ENCODE measurements at places on chromosomes 11 and 22.

DNA sequence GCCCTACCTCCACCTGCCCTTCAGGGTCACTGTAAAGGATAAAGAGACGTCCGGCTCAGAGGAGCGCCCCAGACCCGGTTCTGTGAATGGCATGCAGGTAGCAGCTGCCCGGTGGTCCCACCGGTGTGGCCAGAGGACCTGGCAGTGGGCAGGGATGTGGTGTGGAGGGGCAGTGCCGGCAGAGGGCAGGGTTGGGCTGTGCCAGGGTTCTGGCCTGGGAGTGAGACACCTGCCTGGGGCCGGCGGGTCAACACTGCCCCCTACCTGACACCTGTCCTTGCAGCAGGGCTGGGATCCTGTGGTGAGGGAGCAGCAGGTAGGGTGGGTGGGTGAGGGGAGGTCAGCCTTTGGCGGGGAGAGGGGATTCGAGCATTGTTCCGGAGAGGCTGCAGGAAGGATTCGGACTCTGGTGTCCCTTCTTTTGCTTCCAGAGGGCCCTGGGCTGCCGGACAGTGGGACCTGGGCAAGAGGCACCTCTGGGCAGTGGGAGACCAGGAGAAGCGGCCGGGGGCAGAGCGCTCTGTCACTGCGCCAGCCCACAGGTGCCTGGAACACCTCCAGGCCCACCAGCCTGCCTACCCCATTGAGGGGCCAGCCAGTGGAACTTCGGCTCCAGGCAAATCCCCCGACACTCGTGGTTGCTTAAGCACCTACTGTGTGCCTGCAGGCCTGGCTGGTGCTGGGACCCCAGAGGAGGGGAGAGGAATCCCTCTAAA, 1.6 kb upstream of the PHLDA2 start:
- DNase-seq = no peak

DNA sequence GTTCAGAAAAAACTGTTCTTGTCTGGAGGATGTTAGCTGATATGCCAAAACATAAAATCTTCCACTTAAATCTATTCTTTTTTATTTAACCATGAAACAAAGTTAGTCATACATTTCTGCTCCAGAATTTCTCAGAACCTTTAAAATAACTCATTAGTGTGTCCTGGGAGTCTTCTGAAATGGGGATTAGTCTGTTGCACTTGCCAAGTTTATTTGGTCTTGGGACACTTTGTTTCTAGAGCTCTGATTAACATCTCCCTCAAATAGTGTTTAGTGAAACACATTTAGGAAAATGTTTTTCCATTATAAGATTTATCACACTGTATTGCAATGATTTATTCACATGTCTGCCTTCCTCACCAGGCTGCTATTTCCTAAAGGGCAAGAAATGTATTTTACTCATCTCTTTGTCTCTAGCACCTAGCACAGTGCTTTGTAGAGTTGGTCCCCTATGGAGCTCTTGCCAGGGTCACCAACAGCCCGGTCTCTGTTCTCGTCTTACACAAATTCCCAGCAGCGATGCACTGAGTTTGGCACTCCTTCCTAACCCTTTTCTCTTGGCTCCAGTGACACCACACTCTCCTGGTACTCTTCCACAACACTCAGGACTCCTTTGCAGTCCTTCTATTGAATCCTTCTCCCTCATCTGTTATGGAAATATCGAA, 189.2 kb downstream of the CSNK2A3 start:
- no peak for DNase-seq

DNA sequence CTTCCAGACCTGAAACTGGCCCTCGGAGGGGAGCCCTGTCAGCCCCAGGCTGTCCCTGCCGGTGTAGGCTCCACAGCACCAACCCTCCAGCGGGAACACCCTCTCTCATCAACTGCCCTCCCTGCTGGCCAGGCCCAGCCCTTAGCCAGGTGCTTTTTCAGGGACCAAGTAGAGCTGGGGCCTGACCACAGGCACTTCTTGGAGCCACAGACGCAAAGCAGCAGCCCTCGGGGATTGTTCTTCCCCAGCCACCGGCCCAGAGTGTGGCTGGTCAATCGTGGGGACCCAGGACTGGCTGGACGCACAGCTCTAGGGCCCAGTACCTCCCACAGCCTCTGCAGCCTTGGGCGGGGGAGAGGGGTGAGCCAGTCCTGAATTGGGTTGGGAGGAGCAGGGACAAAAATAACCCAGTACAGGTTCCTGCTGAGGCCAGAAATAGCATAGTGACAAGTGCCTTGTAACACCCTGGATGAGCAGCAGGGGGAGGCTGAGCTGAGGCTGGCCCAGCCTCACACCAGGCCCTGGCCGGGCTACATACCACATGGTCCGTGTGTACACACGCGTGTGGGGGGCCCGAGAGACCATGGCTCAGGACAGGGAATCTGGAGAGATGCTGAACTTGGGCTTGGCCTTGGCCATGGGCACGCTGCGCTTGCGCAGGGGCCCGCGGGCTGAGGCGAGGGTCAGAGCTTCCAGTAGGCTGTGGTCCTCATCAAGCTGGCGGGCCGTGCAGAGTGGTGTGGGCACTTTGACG, 2.0 kb downstream of the KCNJ11 start:
- no peak for DNase-seq

- DNase-seq = no peak
These were observed 87.1 kb upstream of the LDLRAD3 start for GRCh38 chr11:35856756-35857155.

- no peak for DNase-seq
These were observed 180.4 kb upstream of the B3GAT1 start for GRCh38 chr11:134592391-134592990.

GRCh38 chr11:2217211-2218030, 45.8 kb upstream of the TH start:
- DNase-seq = no peak

GRCh38 chr22:24146791-24147353, 34.4 kb upstream of the SUSD2 start:
- DNase-seq = no peak

GRCh38 chr11:2559527-2560311, 114.9 kb downstream of the KCNQ1 start:
- no peak for DNase-seq

DNA sequence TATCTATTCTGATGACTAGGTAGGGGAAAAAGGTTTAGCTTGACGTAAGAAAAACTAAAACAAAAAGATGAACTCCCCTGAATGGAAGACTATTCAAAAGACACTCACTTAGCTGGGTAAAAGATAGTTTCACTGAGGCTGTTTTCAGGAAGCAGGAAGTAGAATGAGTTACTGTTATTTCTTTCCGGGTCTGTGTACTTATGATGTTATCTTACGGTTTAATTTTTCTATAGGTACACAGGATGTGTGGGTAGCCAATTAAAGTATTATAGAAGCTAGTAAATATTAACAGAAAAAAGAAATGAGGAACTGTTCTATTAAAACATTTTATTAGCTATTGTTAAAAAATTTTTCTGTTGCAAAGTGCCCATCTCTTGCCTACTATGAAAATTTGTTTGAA, 45.8 kb upstream of the MMP7 start:
- DNase-seq = no peak

DNA sequence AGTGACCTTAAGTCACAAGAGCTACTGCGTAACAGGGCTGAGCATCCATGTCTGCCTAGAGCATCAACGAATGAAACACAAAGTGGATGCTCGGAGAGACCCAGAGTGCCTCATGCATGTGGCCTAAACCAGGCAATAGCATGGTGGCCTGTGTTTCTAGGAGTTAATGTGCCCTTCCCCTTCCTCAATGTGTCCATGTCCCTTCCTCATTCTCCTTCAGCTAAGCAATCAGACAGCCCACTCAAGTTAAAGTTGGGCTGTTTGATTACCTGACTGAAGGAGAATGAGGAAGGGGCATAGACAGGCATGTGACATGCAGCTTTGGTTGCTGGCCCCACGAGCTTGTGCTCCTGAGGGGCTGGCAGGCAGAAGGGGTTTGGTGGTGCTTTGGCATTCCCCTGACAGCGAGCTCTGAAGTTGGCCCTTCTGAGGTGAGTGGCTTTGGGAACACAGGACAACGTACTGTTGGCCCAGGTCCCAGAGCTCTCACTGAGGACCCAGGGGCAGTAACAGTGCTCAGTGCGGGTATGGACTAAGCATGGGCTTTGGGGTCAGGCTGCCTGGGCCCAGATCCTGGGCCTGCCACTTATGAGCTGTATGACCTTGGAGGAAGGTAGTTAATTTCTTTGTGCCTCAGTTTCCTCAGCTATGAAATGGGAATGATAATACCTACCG, 46.7 kb downstream of the IRAG1 start:
- no peak for DNase-seq

DNA sequence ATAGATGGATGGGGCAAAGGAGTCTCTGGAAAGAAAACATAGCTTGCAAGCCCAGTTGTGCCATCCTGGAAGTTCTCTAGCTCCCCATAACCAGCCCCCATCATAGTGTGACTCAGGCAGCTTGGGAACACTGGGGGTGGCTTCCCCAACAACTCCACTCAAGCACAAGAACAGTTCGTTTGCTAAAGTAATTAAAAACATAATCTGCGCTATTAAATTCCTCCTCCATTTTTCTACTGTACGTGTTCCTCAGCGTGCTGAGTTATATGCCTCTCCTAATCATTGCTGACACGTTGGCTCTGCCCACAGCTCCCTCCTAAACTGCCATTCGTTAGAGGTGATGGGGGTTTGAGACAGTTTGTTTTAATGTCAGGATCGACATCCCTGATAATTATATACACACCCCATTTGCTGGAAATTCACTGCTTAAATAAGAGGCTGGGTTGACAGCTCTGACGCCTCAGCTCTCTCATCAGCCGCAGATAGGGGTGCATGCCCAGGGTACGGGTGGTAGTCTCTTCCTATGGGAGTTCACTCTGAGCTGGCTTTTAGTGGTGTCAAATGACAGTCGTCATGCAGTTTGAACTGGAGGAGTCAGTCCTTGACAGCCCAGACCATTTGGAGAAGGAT, 59.5 kb upstream of the SEZ6L start:
- no peak for DNase-seq

- no peak for DNase-seq
These were observed 428.5 kb downstream of the SOX6 start for GRCh38 chr11:15927864-15928217.

DNA sequence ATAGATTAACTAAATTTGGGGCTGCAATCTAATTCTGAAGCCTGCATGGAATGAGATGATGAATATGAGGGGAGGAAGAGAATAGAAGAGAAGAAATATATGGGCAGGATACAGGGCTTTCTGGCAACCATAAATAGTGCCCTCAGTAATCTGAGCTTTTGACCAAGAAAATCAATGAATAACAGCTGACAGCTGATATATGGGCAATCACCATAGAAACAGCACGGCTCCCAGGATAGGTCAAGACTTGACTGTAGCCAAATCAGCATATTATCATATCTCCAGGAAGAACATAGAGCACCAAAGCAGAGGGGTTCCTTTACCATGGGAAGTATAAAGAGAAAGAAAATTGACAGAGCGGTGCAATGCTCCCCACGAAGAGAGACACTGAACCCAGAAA, 643.8 kb upstream of the TENM4 start:
- no peak for DNase-seq

DNA sequence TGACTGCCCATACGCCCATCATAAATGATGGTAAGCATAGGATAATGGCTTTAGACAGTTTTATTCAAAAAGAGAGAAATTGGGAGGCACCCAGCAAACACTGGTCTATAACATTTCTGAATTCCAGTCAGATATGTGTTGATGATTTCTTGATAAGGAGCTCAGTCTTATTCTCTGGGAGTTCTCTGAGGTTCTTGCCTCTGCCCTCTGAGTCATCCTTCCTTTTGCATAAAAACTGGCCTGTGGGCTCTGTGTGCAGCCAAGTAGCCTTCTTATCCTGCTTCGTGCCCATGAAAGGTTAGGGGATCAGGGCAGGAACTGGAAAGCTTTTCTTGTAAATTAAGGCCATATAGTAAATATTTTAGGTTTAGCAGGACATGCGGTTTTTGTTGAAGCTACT, 48.9 kb downstream of the FAR1 start:
- DNase-seq = no peak

DNA sequence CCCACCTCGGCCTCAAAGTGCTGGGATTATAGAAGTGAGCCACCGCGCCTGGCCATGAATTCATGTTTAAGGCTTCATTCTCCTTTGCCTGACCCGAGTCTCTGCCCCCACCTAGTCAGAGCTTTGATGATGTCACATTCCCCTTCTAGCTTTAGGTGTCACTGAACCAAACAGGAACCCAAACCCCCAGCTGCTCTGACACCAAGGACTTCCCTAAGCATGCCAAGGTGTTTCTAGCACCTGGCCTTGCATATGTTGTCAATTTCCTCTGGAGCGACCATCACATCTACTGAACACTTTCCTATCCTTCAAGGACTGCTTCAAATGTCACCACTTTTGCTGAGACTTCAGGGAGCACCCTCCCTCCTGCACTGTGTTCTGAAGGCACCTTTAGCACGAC, 2.3 kb downstream of the F2 start:
- no peak for DNase-seq

DNA sequence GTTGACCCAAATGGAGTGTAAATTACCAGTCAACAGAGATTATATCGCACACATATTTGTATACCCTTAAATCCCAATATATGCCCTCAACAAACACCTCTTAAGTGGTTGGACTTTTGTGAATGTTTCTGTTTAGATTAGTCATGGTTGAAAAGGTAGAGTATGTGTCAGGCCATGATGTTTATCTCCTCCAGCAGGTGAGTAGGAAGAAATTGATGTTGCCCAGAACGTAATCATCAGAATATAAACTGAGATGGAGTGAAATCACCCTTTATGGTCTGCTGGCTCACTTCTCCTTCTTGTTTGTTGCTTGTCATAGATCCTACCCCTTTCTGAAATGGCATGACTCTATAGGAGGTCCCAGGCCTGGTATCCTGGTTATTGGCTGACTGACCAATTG, 431.8 kb downstream of the ETS1 start:
- DNase-seq = no peak

DNA sequence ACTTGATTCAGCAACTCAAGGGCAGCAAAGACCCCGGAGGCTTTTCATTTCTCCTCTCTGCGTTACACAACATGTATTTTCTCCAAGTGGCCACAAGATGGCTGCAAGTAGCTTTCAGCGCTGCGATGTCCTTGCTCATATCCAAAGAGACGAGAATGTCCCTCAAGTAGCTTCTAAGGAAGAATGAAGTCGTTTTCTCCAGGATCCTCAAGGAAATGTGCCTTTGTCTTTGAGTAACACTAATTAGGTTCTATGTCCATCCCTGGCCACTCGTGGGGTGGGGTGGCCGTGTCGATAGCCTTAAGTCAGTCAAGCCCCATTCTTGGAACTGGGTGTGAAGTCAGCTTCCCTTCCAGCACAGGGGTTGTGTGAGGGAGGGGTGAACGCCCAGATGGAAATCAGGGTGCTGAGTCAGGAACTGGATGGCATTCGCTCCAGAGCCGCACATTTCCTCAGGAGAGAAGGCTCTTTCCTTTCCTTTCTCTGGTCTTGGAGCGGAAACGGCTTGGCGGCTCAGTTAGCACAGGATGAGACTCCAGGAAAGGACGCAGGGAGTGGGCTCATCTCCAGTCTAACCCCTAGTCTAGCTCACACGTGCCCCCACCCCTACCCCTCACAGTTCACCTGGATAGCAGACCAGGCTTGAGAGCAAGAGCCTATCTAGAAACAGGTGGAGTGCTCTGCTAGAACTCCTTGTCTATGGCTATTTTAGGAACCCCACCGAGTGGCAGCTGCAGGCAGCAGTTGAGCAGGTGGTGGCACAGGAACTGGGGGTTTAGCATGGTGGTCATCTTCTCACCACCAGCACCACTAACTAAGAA, 44.3 kb downstream of the NNMT start:
- peak; percentile 17 for DNase-seq

Measured in activated T-cell treated with anti-CD3 and anti-CD28 coated beads for 1 hour (primary cell).